ENCODE measurements at places on chromosomes 5 and 9.

DNA sequence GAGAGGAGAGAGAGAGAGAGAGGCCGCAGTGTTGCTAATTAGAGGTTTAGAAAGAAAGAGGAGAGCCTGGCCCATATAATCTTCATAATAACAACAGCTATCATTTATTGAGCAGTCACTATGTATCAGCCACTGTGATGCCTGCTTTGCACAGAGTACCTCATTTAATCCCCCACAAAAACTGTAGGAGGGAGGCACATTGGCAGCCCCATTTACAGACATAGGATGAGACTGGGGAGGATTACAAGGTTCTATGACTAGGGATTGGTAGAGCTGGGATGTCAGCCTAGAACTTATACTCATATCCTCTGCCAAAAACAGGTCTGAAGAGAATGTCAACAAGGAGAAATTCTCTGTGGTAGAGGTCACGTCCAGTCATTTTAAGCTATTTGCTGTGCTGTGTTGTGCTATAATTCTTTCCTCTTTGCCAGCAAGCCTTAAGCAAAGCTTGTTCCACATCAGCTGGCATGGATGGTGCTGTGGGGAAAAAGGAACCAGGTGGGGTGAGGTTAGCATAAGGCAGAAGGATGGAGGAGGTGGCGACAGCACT, 6.7 kb upstream of the GCNT4 start:
- DNase-seq = no peak

- DNase-seq = no peak
These were observed 365.1 kb upstream of the CCNH start for GRCh38 chr5:87777877-87778276.

DNA sequence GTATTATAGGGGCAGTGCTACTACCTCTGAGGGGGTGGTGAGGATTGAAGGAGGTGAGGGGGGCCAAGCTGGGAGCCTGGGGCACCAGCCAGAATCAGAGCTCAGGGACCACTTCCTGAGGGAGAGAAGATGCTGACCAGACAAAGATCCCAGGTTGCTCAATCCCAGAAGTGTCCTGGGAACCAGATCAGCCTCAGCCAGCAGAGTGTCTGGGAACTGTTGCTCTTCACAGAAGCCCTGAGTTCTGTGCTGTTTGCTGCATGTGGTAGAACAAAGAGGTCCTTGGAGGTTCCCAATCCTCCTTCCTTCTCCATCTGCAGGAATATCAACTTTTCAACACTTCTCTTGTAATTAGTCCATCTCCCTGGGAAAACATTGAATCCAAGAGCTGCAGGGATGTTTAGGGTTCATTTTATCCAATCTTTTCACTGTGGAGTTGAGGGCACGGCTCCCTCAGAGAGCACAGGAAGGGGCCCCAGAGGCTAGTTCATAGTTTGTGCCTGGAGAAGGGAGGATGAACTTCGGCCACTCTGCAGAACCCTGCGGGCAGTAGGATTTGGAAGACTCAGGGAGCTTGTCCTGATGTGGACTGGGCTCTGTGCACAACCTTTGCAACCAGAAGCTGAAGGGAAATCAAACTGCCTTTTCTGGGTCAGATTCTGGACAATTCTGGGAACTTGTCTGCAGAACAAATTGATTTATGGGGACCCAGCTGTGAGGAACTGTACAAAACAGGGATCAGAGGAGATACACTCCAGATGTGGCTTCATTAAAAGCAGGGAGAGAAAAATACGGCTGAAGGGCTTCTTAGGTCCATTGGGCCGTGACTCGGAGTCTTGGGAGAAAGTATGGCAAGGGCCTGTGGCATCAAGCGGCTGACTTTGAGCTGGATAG, 57.1 kb downstream of the GALNT12 start:
- DNase-seq = no peak

DNA sequence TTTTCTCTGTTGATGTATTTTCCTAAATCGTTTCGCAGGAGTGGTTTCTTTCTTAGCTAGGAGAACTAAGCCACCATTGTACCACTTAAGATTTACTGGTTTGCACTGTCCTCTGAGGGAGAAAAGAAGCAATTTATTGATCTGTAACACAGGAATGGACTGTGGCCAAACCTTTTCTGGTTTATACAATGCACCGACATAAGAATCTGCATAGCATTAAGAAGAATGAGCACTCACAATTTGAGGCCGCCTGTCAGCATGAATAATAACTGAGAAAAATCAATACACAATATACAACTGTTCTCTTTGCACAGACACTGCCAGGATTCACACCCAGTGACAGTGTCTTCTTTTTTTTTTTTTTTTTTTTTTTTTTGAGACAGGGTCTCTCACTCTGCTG, 168.6 kb upstream of the DMRT1 start:
- DNase-seq = no peak

DNA sequence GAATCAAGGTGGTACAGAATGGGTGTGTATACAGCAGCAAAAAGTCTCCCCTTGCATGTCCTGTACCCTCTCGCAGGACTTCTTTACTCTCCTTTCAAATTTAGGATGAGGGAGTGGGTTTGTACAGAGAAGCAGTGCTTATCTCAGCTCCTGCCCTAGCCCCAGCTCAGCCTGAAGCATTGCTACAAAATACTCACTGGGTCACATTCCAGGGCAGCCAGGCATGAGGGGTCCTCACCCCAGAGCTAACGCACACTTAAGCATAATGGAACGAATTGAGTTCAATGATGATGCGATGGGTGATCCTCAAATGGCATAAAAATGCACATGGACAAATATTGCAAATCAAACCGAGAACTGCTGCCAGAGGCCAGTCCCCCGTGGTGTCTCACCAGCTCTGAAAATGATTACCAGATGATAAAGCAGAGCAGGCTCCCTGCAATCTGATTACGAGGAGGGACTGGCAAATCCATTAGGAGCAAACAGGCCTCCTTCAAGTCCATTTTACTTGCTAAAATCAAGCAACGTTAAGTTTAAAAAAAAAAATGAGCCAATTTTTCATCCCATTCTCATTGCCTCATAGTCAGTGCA, 231.6 kb upstream of the TAS2R1 start:
- no peak for DNase-seq

DNA sequence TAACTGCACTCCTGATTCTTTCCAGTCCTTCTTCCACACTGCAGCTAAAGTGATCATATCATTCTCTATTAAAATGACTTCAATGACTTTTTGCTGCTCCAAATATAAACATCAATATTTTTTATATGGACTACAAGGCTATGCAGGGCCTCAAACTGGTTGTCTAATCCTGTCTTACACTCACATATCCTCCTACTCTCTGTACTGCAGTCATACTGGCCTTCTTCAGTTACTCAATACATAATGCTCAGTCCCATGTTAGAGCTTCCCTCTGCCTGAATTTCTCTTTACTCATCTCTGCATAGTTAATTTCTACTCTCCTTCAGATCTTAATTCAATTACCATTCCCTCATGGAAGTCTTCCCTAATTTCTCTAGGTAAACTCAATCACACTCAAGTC, 3.4 kb downstream of the MEIKIN start:
- DNase-seq = no peak

Data from urothelium cell line (cell line).